ENCODE measurements at places on chromosomes 16 and 17.

- no peak for DNase-seq
Measured at GRCh38 chr17:13378361-13378760, 223.4 kb downstream of the HS3ST3A1 start.

GRCh38 chr16:17658881-17659280 lies 188.1 kb upstream of the XYLT1 start:
- no peak for DNase-seq

DNA sequence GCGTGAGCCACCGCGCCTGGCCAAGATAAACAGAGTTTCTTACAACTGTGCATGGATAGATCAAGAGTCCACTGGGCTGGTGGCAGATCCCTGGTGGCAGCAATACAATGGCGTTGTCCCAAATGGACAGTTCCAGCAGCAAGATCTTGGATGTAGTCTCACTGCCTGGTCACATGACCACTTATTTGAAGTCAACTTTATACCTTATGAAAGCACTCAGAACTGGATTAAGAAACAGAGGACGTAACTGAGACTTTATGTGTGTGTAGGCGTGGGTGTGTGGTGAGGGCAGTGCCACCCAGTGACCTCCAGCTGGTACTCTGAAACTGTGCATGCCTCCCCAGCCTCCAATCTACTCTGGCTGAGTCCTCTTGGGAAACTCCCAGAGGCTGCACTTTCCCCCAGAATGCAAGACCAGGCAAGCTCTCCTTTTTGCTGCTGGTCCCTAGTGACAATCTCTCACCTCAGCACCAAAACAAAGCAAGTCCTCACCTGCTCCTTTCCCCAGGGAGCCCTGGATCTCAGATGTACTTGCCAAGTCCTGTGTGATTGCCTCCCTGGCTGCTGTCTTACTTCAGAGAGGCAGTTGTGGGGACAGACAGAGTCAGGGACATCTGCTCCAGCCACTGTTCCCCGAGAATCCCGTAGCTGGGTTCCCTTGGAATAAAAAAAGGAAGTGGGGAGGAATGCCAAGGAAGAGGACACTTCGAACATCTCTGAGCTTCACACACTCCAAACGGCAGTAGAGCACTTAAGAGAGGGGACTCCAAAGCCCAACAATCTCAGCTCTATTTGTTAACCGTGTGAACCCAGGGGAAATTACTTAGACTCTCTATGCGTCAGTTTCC lies 11.7 kb upstream of the ST6GALNAC2 start:
- no peak for DNase-seq

DNA sequence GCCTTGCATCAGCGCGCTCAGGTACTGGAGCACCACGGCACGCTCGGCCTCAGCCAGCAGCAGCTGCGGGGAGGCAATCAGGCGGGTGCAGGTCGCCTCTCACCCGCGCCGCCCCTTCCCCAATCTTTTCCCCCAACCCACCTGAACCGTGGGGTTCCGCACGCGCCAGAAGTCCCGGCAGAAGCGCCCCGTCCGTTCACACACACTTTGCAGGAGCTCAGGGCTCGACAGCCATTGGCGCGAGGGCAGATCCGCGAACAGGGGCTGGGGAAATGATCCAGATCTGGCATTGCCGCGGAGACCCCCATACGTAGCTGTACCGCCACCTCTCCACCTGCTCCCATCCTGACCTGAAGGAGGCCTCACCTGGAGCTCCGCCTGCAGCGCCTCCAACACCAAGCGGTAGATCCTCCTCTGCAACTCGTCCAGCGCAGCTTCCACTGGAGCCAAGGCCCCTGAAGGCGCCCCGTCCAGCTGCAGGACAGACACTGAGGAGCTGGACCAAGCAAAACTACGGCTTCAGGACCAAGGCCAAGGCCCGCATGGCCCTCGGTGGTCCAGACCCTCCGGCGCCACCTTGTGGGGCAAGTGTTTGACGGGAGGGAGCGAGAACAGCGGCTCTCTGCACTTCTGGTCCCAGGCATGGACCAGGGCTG lies 1.4 kb upstream of the MATCAP1 start:
- DNase-seq, result peak; percentile 92

GRCh38 chr16:17414421-17414820 lies 56.3 kb downstream of the XYLT1 start:
- no peak for DNase-seq

DNA sequence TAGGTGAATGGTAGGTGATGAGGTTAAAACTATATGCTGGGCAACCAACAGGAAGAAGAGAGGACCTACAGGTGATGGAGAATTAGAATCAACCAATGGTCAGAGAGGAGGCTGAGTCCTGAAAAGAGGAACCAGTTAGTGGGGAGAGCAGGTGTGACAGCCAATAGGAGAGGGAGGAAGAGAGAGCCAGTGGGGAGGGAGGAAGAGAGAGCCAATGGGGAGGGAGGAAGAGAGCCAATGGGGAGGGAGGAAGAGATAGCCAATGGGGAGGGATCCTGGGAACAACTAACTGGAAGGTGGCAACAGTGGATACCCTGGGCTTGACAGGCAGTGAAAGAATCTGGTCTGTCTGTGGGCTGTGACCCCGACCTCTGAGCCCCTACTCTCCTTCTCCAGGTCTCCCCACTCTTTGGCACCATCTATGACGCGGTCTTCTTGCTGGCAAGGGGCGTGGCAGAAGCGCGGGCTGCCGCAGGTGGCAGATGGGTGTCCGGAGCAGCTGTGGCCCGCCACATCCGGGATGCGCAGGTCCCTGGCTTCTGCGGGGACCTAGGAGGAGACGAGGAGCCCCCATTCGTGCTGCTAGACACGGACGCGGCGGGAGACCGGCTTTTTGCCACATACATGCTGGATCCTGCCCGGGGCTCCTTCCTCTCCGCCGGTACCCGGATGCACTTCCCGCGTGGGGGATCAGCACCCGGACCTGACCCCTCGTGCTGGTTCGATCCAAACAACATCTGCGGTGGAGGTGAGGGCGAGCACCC lies 3.7 kb downstream of the GUCY2D start:
- no peak for DNase-seq

- DNase-seq, result no peak
Measured at GRCh38 chr17:82898976-82899514, 59.2 kb upstream of the ZNF750 start.

DNA sequence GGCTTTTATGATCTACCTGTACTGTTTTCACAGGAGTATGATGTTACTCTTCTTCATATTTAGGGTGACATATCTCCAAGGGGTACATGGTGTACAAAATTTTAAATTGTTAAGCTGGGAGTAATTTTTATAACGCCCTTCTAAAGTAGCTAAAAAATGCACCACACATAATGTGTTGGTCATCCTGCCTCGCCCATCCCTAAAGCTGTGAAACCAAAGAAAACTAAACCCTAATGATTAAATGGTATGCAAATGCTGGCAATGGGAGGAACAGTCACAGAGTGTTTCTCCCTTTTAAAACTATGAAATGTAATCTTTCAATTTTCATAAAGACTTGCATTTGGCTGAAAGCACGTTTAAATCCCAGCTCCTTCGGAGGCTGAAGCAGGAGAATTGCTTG lies 2.0 kb upstream of the KRT24 start:
- DNase-seq, result no peak

- no peak for DNase-seq
Measured at GRCh38 chr17:60325730-60326524, 66.0 kb downstream of the USP32 start.

GRCh38 chr16:55044201-55044975 lies 113.7 kb downstream of the IRX5 start:
- DNase-seq, result no peak

DNA sequence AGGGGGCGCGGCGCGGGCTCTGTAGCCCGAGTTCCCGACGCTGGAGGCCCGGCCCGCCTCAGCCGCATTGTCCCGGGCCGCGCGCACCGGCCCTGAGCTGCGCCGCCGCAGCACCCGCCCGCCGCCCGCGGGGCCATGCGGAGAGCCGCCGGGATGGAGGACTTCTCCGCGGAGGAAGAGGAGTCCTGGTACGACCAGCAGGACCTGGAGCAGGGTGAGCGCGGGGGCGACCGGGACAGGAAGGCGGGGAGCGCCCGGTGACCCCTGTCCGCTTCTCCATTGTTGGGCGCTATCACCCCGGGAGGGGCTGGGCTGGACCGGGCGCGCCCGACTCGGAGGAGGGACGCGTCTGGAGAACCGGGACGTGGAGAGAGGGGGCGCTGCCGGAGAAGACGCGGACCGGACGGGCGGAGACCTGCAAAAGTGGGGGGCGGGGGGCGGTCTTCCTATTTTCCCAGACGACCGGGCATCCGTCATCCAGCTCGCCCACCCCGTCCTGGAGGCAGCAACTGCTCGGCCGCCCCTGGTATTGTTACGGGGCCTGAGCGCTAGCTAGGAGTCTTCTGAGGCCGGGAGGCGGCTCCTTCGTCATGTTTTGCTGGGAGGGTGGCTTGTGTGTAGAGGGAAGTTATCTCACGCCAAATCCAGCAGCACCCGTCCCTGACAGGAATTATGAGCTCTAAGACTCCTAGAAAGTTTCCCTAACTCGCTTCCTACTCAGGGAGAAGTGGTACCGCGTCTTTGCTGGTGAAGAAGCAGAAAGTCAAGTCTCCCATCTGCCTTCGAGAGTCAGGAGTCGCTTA lies 678 bp downstream of the CDR2L start:
- no peak for DNase-seq

GRCh38 chr17:32684087-32684958 lies 192.6 kb downstream of the MYO1D start:
- DNase-seq, result no peak

- no peak for DNase-seq
Measured at GRCh38 chr17:80937462-80938381, 53.9 kb upstream of the CHMP6 start.

- no peak for DNase-seq
Measured at GRCh38 chr16:29736764-29737163, 9.0 kb downstream of the C16orf54 start.

All from NT2/D1 (cell line).